ENCODE measurements at places on chromosomes 2 and 18. TPM values are rescaled to one million over a fixed set of nuclear protein-coding genes. Genes with fewer than 3 reads are reported as not detected.

DNA sequence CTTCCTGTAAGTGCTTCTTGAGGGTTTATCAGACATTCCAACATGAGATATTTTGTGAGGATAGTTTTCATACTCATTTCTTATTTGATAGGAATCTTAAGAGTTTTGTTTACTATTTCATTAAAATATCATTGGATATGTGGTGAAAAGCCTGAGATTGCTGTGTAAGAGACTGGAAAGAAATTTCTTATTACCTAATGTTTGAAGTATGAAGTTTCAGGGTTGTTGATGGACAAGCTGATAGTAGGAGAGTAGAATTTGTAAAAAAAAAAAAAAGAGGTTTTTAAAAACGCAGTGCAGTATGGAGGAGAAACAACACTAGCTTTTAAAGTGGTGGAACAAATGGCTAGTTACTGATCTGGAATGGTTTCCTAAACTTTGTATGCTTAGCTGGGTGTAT is 7.7 kb downstream of the EPB41L5 start:
- no peak for DNase-seq

The EPC2 gene
- total RNA-seq, result 30.8 TPM

GRCh38 chr2:8219631-8220355 is 462.1 kb upstream of the ID2 start:
- DNase-seq, result peak; percentile 28

The RMDN2 gene
- total RNA-seq, result 8.3 TPM

- DNase-seq, result no peak
These were observed 10.9 kb downstream of the KLF7 start for GRCh38 chr2:207154556-207155510.

The CTDSP1 gene
- total RNA-seq, result 184 TPM

DNA sequence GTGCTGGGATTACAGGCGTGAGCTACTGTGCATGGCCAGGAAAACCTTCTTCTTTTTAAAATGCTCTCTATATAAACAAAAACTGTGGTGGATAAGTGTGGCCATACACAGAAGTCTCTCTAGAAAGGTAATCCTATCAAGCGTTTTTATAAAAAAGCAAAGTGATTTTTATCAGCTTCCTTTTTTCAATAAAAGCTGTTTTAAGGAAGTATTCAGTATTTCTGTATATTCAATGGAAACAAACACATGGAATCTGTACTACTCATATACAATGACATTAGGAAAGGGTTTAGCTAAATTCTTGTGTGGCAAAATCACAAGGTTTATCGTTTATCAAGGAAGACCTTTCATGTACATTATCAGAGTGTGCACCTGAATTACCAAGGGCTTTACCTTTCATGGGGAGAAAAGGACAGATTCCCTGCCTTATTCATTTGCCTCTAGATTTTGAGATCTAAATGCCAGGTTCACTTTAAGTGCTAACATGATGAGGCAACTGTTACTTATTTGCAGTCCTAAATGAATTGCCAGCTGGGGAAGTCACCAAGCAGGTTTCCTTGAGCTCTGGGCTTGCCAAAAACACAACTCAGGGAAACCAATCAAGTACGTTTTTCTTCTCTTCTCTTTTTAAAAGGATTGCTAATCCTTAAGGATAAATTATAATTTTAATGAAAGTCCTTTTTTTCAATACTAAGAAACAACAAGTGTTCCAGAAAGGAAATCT is 70.8 kb downstream of the RTN4 start:
- peak; percentile 47 for DNase-seq

GRCh38 chr18:78624646-78625279 is 354.9 kb upstream of the SALL3 start:
- no peak for DNase-seq

GRCh38 chr2:18369760-18370159 is 190.7 kb downstream of the RDH14 start:
- no peak for DNase-seq

The HOXD8 gene
- total RNA-seq, result 1.7 TPM

DNA sequence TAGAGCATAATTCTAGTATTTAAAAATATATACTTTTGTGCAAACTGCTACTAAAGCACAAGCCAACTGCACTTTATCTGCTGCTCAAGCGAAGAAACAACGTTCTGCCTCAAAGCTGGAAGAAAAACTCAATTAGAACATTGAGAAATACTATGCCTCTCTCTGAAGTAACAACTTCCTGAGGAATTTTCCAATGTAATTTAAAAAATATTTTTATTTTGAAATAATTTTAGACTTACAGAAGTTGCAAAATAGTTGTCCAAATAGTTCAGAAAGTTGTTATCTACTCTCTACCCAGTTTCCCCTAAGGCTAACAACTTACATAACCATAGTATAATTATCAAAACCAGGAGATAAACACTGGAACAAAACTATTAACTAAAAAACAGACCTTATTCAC is 12.3 kb upstream of the POLI start:
- no peak for DNase-seq

GRCh38 chr2:126645211-126645618 is 10.7 kb upstream of the GYPC start:
- DNase-seq, result no peak

- no peak for DNase-seq
These were observed 667.1 kb downstream of the IRS1 start for GRCh38 chr2:226132323-226133215.

- DNase-seq, result no peak
These were observed 50.2 kb upstream of the LRP1B start for GRCh38 chr2:142180820-142181533.

DNA sequence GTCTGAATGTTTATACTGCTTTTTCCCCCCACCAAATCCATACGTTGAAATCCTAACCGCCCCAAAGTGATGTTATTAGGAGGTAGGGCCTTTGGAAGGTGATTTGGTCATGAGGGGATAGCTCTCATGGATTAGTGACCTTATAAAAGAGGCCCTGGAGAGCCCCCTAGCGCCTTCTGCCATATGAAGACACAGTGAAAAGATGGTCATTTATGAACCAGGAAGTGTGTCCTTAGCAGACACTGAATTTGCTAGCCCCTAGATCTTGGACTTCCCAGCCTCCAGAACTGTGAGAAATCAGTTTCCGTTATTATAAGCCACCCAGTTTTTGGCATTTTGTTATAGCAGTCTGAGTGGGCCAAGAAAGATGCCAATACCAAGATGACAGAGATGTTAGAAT is 7.2 kb upstream of the TSN start:
- no peak for DNase-seq

The FOXI3 gene
- total RNA-seq, result not detected

The SATB2 gene
- 6.4 TPM for total RNA-seq
